Stimulated activated CD8-positive, alpha-beta memory T cell treated with anti-CD3 and anti-CD28 coated beads, Interleukin-15, amount 100 ng/mL, for 4 hours (primary cell): ENCODE measurements at places on chromosomes 16 and 17.

DNA sequence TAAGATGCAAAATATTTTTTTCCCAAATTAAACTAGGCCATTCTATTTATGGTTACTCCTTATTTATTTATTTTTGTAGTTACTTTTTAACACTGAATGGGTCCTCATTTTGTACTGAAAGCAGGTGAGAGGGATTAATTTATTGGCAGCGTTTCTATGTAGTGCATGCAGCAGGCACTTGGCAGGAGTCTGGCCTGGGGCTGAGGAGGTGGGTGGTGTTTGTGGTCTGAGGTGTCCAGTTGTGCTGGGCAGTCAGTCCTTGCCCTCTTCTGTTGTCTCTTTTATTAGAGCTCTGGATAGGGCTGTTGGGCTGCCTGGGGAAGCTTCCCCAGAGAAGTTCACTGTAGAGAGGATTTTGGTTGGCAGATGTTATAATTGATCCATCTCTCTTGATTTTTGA, 12.7 kb downstream of the SEC14L1 start:
- no peak for DNase-seq

- no peak for DNase-seq
These were observed 110.2 kb upstream of the NLRP1 start for GRCh38 chr17:5694551-5694950.

GRCh38 chr17:61524319-61524718, 66.7 kb downstream of the NACA2 start:
- no peak for DNase-seq

GRCh38 chr17:37506678-37507077, 17.0 kb downstream of the DUSP14 start:
- DNase-seq, result no peak

DNA sequence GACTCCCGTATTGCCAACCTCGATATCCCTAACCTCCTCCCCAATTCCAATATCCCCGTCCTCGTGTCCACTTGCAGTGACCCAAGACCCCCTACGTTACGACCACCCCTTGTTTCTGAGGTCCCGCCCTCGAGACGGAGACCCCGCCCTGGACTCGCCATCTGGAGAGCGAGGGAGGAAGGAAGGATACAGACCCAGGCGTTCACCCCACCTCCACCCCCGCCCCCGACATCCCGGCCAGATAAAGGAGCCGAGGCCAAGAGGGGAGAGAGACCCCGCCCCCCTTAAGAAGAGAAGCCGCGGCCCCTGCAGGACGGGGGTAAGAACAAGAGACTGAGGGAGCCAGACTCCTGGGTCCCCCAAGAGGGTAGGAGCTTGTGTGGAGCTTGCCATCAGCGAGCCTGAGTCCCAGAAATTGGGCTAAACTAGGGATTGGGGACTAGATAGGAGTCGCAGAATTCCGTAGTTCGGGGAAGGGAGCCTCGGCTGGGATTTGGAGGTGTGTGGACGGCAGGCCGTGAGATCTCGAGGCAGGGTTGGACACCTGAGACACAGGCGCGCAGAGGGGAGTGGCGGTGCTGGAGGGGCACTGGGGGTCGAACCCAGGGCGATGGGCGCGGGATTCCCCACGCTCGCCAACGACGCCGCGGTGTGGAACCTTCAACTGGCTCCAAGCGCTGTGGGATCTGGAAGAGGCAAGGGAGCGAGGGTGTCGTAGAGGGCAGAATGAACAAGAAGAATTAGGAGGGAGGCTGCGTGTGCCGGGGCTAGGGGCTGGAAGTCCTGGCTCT, at the start of gene BCL6B:
Gene BCL6B, plus strand, starts transcription at position 270 of the 791 bp plus-strand sequence. CDS start 622 bp downstream, outside the sequence.
- DNase-seq, result no peak

DNA sequence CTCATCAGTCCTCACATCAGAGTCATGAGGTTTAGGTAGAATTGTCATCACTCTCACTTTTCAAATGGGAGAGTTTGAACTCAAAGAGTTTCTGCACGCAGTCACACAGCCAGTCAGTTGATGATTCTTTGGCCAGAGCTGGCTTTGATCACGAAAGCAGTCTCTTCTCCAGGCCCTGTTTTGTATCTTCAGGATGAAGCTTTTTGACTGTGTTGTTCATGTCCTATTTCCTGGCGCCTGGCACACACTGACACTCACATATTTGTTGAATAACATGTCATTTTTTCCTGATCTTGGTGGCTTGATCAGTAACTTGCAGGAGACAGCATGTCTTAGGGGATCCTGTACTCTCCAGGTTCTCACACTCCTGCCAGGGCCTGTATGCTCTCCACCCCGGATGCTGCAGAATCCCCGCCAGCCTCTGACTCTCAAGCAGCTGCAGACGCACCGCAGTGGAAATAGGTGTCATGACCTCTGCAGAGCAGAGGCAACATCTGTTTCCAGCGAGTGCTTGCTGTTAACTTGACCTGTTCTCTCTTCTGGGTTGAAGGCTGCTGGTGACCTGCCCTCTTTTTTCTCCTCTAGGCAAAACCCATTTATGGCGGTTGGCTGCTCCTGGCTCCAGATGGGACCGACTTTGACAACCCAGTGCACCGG, 33.0 kb downstream of the MPRIP start:
- DNase-seq, result no peak

DNA sequence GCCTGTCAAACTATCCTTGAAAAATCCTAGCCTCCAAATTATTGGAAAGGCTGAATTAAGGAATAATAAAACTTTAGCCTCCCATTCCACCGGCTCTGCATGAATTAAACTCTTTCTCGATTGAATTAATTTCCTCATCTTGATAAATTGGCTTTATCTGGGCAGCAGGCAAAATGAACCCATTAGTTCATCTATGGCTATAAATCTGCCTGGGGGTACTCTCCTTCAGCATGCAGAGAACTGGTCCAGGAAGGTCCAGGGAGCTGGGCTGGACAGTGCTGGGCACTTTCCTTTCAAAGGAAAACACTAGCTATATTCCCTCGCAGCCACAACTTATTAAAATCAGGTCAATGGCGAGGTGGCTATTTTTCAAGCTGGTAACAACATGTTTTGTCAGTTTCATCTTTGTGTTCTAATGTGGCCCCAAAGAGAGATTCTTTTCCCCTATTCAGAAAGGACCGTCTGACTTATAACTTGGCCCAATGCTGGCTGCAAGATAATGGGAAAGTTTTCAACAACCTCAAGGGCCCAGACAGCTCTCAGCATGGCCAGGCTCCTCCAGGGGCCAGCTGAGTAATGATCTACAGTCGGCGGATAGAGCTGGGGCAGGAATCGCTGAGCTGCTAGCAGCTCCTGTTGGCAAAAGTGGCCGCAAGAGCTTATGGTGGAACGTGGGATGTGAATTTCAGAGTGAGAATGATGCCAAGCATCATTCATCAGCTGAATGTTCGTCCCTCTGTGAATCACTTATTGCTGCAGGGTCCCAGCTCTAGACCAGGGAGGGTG, 326.9 kb downstream of the SLC39A11 start:
- DNase-seq, result no peak

DNA sequence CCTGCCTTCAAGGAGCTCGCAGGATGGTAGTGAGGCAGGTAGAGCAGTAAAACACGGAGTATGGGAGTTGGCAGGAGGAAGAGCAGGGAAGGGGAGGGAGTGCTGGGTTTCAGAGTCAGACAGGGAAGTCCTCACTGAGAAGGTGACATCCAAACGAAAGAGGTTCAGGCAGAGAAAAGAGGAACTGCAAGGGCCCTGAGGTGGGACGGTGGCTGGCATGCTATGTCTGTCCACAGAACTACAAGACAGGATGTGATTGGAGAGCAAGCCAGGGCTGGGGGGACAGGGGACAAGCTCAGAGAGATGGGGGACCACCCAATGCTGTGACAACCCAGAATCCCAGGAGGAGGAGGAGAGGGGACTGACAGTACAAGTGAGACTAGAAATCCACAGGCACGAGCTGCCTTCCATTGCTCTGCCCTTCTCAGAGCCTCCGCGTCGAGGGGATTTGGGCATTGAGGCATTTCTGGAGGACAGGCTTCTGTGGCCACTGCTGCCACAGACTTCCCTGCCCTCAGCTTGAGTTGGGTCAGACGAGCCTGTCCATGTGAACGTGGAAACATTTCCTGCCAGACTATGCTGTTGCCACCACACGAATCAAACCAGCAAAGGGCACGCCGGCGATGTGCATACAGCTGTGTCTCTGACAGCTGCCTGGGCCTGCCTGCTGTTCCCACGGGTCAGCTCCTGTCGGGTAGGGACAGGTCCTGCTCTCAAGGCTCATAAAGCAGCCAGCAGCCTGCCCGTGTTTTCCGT, 100.1 kb downstream of the RAB11FIP4 start:
- no peak for DNase-seq
